ENCODE measurements at places on chromosomes 6 and 20.
A peak's percentile ranks its signal among the peaks of the same experiment; 100 is the strongest.

GRCh38 chr6:116973976-116974375 lies 96.9 kb downstream of the RFX6 start:
- no peak for DNase-seq

DNA sequence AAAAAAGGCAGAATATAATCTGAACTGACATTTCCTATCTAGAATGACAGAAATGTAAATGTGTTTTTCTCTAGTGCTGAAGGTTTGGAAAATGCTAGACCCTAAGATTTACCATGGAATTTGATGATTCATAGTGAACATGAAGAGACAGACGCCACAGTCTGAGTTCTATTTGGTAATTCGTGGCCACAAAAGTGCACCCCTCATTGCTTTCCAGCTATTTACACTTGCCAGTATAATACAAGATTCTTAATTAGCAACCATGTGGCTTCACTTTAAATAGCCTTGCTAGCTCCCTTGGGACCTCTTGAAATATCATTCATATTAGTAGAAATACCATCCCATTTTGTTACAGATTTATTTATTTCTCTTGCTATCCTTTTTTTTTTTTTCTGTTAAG lies 636.8 kb downstream of the PRKN start:
- no peak for DNase-seq

DNA sequence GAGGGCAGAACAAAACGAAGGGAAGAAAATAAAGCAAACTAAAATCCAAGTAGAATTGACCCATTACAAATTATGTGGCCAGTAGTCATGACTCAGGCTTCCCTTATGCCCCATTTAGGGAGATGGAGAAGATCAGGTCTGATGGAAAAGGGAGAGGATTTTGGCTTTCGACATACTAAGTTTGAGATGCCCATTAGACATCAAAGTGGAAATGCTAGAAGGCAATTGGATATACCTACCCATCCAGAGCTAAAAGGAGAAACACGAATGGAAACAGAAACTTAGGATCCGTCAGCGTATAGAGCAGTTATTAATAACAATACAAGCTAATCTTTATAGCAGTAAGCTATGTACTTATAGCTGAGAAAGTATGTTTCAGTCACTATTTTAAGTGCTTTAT lies 4.8 kb downstream of the TRPC4AP start:
- DNase-seq: no peak

DNA sequence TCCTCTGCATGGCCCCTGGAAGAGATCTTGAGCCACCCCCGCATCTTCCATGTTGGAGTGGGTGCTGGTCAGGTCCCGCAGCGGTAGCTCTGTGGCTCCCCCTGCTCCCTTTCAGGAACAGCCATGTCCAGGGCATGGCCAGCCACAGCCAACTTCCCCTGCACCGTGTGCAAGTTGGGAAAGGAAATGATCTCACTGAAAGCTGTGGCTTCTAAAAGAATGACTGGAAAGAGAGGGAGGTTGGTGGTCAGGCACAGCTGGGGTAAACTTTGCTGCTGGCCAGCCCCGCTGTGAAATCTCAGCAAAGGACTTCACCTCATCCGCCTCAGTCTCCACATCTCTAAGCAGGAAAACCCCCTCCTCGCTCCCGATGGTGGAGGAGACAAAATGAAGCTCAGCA lies 153.6 kb upstream of the CST7 start:
- no peak for DNase-seq

GRCh38 chr6:167898673-167899311 lies 72.1 kb downstream of the AFDN start:
- DNase-seq: peak; percentile 4

DNA sequence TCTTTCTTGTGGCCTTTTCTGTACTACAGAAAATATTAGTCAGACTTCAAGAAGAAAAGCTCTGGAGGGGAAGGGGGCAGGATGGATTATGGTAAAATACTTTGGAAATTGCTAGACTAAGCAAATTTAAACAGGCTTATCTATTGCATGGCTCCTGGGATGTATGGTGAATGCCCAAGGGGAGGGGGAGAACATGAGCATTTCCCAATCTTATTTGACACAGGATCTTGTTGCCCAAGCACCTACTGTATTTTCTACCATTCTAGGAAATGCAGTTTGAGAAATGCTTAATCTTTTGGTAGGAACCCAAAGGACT lies 86.1 kb upstream of the LAMP5 start:
- DNase-seq: no peak

DNA sequence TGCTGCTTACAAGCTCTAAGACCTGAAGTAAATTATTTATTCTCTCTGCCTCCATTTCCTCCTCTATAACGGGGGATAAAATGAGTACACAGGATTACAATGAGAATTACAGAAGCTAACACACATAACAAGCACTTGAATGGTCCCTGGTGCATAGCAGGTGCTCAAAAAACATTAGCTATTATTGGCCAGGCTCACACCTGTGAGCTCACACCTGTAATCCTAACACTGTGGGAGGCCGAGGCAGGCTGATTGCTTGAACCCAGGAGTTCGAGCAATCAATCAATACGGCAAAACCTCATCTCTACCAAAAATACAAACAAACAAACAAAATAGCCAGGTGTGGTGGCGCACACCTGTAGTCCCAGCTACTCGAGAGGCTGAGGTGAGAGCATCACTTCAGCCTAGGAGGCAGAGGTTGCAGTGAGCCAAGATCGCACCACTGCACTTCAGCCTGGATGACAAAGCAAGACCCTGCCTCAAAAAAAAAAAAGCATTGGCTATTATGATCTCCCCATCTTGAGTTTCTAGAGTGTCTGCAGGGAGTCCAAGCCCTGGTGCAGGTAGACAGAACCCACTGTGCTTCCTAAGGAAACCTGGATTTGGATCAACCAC lies 68.1 kb downstream of the PREX1 start:
- DNase-seq: no peak

GRCh38 chr20:15642676-15643075 lies 930.6 kb downstream of the KIF16B start:
- DNase-seq: no peak

GRCh38 chr6:123925842-123926399 lies 122.3 kb downstream of the NKAIN2 start:
- DNase-seq: no peak

- DNase-seq: no peak
These were observed 392.4 kb upstream of the SOX4 start for GRCh38 chr6:21201187-21201586.

- DNase-seq: no peak
These were observed 26.3 kb upstream of the EPM2A start for GRCh38 chr6:145761584-145761983.

DNA sequence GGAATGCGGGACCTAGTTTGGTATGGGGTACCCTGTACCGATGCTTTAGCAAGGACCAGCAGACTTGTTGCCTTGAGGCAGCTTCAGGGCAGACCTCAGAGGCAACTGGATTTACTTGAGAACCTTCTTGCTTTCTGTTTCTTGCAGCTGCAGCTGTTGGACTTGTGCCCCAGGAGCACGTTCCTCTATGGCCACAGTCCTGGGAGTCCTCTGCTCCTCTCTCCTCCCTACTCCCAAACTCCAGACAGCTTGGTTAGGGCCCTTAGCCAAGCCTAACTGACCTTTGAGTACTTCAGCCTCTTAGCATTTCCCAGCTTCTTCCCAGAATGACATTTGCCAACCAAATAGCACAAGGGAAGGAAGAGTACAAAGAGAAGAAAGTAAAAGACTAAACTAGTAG lies 34.7 kb downstream of the GHRH start:
- DNase-seq: no peak

Measured in GF-D8 (cell line).